Activated CD8-positive, alpha-beta memory T cell treated with anti-CD3 and anti-CD28 coated beads for 1 hour (primary cell): ENCODE measurements at places on chromosomes 6 and 20.

- no peak for DNase-seq
Measured at GRCh38 chr6:31949926-31950548, 4.1 kb downstream of the CFB start.

GRCh38 chr6:144314562-144314961 is 29.4 kb downstream of the UTRN start:
- no peak for DNase-seq

GRCh38 chr6:167700199-167700598 is 126.5 kb upstream of the AFDN start:
- no peak for DNase-seq

GRCh38 chr6:7166410-7167293 is 58.9 kb downstream of the RREB1 start:
- DNase-seq, result no peak

- no peak for DNase-seq
Measured at GRCh38 chr6:161271343-161272030, 2.4 kb downstream of the AGPAT4 start.

- no peak for DNase-seq
Measured at GRCh38 chr6:18412644-18413043, 25.5 kb downstream of the RNF144B start.

GRCh38 chr6:36625158-36625919 is 31.2 kb downstream of the SRSF3 start:
- no peak for DNase-seq

DNA sequence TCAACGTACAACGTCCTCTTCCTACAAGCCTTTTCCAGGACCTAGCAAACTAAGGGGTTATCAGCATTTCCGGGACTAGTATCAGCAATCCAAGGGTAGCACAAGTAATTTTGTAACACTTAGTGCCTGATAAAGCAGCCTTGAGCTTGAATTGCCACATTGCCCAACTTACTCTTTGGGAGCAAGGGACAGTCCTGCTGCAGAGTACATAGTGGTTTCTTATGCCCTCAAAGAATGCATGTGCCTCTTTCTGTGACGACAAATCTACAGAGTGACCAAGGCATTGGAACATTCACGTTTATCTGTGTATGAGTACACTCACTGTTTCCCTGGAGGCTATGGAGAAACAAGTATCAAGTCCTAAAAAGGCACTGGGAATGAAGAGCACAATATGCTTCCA is 3.2 kb upstream of the ID4 start:
- DNase-seq, result no peak

- DNase-seq, result no peak
Measured at GRCh38 chr20:43151901-43152300, 37.8 kb downstream of the PTPRT start.

- DNase-seq, result no peak
Measured at GRCh38 chr20:37845241-37845681, 57.7 kb upstream of the VSTM2L start.

DNA sequence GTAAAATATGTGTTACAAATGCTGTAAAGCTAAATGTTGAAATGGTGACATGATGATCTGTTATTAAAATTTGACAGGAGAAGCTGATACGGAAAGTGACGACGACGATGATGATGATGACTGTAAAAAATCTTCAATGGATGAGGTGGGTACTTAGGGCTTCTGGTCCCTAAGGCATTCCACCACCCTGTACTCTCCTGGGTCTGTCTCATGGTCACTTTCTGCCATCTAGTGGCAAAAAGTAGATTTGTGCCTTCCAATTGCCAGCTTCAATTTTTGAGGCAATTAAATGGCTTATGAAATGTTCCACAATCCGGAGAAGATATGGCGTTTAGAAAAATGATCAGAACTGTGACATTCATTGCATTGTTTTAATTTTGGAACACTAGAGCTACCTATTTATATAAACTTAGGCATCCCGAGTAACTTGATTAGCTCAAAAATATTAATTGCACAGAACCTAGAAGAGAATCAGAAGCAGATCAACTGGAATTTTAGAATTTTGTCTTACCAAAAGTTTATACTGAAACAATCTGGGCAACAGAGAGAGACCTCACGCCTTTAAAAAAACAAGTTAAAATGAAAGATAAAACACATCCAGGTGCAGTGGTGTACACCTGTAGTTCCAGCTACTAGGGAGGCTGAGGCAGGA is 346.5 kb upstream of the PLCB4 start:
- DNase-seq, result no peak

GRCh38 chr6:147974376-147974775 is 368.3 kb upstream of the SASH1 start:
- DNase-seq, result no peak

DNA sequence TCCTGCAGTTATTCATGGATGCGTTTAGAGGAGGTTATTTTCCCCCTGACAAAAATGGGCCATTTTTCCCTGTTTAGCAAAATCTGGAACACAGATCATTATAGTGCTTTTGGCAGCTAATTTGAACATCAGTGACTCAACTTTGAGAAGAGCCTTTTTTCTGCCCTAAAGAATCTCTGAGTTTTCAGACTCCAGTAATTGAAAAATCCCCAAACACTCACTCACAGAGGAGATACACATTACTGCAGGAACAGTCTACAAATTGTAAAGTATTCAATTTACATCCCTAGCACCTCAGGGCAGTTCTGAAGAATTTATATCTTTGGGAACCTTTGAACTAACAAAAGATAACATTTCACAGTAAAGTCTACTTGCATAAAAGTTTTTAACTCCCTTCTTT is 966.6 kb upstream of the SLC35B3 start:
- no peak for DNase-seq

- DNase-seq, result no peak
Measured at GRCh38 chr6:6682225-6682624, 93.7 kb downstream of the LY86 start.

DNA sequence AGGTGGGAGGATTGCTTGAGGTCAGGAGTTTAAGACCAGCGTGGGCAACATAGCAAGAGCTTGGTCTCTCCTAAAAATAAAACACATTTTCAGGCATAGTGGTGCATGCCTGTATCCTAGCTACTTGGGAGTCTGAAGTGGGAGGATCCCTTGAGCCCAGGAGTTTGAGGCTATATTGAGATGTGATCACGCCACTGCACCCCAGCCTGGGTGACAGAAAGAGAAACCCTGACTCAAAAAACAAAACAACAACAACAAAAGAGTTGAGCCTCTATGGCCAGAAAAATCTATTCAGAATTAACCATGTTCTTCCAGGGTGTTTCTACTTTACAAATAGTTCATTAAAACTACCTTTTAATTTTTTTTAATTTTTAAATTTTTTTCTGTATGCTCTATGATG is 60.6 kb downstream of the TIAM2 start:
- DNase-seq, result no peak

GRCh38 chr20:33127422-33128097 is 40.4 kb upstream of the BPIFA2 start:
- no peak for DNase-seq

GRCh38 chr6:33750244-33750991 is 3.7 kb upstream of the IP6K3 start:
- no peak for DNase-seq

DNA sequence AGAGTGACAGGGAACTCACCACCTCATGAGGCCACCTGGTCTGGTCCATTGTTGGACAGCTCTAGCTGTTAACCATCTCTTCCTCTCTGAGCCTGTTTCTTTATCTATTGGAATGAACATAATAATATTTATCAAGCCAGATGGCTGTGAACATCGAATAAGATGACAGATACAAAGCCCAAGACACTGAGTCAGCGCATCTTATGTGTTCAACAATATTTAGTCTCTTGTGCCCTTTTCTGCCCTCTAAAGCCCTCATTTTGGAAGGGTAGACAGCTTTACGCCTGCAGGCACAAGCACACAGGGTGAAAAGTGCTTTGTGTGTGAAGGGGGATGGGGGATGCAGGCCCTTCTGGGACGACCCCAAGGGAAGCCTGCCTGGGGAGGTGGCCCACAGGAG is 164.0 kb downstream of the GRM4 start:
- no peak for DNase-seq

DNA sequence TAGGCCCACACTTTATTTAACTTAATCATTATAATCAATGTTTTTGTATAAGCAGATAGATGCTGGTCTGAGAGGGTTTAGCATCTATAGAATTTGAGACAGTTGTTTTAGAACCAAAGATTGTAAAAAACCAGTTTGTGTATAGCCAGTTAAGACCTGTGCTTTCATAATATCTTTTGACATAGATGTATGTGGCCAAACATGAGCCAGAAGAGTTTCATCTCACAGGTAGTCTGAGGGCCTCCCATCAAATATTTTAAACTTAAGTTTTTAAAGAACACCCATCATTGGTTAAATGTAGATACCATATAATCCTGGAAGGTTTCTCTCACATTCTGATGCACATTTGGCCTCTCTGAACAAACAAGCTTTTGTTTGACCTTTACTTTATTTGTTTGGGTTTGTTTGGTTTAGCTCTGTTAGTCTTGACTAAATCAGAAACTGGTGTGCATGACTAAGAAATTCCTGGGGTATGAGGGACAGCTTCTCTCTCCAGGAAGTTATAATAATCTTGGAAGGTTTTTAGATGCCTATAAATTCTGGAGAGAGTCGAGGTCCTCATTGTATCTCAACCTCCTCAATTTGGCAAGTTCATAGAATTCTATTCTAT is 58.0 kb upstream of the TMEM200A start:
- no peak for DNase-seq

DNA sequence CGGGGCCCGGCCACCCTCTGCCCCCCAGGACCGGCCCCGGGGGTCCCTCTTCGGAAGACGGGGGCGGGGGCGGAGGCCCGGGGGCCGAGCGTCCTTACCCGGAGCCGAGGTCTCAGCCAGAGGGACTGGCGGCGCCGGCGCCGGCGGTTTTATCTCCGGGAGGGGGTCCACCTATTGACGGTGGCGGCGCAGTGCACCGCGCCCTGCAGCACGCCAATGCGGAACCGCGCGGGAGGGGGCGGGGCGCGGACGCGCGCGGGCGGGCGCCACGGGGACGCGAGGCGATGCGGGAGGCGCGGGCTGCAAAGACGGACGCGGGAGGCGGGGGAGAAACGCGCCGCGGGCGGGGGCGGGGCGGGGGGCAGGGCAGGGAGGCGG is at the start of gene EEF1A2:
TSS of gene EEF1A2 (minus strand) at position 124 of the 378 bp plus-strand sequence. CDS start 1,320 bp downstream, outside the sequence.
- peak; percentile 37 for DNase-seq

- DNase-seq, result no peak
Measured at GRCh38 chr6:7488494-7488893, 53.0 kb upstream of the DSP start.

DNA sequence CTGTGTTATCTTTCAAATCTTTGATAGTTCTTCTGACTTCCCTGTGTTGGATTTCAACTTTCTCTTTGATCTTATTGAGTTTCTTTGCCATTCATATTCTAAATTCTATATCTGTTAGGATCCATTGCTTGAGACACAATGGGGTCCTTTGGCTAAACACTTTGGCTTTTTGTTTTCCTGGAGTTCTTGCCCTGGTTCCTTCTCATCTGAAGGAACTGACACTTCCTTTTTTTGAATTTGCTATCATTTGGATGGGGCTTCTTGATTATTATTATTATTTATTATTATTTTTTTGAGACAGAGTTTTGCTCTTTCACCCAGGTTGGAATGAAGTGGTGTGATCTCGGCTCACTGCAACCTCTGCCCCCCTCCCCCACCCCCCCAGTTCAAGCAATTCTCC is 30.1 kb upstream of the EIF2S2 start:
- no peak for DNase-seq

DNA sequence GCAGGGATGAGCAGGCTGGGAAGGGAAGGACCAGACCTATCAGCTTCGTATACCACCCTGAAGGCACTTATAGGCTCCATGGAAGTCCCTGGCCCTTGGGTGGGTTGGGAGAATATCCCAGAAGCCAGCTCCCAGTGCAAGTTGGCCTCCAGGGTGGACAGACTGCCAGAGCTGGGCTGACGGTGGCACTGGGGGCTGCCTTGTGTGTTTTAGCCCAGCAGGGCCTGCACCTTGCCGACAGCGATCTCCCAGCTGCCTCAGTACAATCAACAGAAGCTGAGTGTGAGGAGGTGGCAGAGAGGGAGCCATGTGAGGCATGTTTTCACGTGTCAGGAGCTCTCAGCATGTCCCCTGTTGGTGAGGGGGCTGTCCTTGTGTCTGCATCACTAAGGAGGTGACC is 159.5 kb downstream of the VEGFA start:
- no peak for DNase-seq

DNA sequence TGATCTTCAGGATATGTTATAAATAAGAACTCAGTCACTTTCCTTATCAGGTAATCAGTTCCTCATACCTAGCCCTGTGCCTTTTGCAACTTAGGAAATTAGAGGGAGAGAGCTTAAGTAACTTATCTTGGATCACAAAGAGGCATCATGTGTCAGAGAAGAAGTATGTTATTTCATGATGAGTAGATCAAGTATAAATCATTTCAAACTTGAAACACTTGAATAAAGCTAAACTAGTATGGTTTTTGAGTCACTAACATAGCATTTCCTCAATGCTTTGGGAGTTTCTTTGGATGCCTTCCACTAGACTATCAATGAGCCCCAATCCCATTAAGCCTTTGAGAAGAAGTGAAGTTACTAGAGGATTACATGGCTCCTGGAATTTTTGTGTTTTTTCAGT is 102.6 kb upstream of the TNFAIP3 start:
- no peak for DNase-seq

- DNase-seq, result no peak
Measured at GRCh38 chr20:21092806-21093205, 13.4 kb downstream of the LINC00237 start.

GRCh38 chr6:28429781-28430180 is 13.5 kb downstream of the ZSCAN23 start:
- DNase-seq, result no peak

DNA sequence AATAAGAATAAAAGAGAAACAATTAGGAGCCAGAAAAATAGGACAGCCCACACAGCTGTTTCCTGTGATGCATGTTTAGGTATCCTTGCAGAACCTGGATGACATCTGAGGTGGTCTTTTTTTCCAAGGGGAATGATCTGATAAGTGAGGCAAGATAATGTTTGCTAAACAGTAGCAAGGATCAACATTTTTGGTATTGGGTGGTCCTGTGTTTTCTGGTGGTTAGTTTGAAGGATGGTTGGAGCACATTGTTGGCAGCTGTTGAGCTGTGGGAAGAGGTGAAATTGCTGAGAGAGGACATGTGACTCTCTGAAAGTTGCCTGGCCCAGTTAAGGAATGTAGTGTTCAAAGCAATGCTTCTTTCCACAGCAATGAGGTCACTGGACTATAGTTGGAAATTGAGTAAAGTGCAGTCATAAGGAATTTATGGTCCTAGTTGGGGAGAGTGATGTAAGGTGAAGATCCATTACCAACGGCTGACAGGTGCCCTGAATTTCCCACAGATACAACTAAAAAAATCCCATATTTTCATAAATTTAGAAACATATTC is 270.2 kb upstream of the IMPG1 start:
- DNase-seq, result no peak

GRCh38 chr6:42915732-42916131 is at the start of gene PTCRA:
PTCRA (plus strand) TSS chr6:42916053; CDS start chr6:42916070, 17 bp downstream.
- no peak for DNase-seq
